Progenitor cell of endocrine pancreas (in vitro differentiated cells): ENCODE measurements at places on chromosomes 3 and 15. TPM values are rescaled to one million over a fixed set of nuclear protein-coding genes. Genes with fewer than 3 reads are reported as not detected.

- DNase-seq, result no peak
Observed at GRCh38 chr3:155064920-155065319, 15.2 kb upstream of the MME start.

- DNase-seq, result no peak
Observed at GRCh38 chr3:184662187-184662586, 49.7 kb downstream of the MAGEF1 start.

DNA sequence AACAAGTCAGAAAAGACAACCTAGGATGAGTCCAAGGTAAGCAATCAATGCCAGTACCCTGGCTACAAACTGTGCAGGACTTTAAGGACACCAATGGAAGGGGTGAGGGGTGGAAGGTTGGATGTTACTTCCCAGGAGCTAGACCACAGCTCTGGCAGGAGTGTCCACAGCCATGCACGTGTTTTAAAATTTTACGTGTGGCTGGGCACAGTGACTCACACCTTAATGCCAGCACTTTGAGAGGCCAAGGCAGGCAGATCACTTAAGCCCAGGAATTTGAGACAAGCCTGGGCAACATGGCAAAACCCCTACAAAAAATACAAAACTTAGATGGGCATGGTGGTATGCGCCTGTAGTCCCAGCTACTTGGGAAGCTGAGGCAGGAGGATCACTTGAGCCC, 14.7 kb upstream of the HDC start:
- DNase-seq, result no peak

GRCh38 chr3:143720381-143720780, 127.9 kb downstream of the SLC9A9 start:
- DNase-seq, result no peak

- no peak for DNase-seq
Observed at GRCh38 chr15:93932164-93932776, 299.1 kb upstream of the MCTP2 start.

Gene GOLGA8S
- total RNA-seq, result 0.81 and 0.84 TPM in 2 replicates

DNA sequence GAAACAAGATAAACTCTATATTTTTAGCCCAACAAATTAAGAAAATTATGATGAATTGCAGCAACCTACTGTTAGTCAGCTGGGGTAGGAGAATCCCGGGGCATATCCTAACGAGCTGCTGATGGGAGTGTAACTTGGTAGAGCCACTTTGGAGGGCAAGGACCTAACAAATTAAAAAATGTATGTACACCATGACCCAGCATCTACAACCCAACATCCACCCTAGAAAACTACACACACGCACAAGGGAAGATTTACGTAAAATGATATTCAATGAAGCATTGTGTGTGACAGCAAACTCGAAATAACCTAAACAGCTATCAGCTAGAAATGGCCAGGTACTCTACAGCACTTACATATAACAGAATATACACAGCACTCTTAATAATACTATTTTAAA, 1.9 kb downstream of the BCL2A1 start:
- no peak for DNase-seq

GRCh38 chr3:186976837-186977750, 46.8 kb downstream of the ST6GAL1 start:
- no peak for DNase-seq
